ENCODE measurements at places on chromosomes 6 and 20. TPM values are rescaled to one million over a fixed set of nuclear protein-coding genes. Genes with fewer than 3 reads are reported as not detected.

The CSNK2A1 gene
- total RNA-seq = 91.6 TPM

DNA sequence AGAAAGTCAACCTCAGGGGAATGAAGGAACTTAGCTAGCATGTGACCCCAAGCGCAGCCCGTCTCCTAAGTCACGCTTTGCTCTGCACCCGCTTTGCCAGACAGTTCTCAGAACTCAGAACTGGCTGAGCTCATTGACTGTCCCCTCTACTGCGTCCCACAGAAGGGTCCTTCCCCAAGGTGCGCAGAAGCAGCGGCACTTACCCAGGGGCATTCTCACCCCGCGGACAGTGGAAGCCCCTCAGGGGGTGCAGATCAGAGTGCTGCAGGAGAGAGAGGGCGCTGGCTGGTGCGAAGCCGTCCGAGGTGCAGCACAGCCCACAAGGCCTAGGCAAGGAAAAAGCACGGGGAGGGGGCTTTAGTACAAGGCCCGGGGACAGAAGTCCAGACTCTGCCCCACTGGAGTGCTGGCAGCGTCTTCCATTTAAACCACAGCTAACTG is 807 bp downstream of the SNHG17 start:
- DNase-seq = no peak

- no peak for DNase-seq
Observed at GRCh38 chr20:11813106-11813890, 104.4 kb upstream of the BTBD3 start.

DNA sequence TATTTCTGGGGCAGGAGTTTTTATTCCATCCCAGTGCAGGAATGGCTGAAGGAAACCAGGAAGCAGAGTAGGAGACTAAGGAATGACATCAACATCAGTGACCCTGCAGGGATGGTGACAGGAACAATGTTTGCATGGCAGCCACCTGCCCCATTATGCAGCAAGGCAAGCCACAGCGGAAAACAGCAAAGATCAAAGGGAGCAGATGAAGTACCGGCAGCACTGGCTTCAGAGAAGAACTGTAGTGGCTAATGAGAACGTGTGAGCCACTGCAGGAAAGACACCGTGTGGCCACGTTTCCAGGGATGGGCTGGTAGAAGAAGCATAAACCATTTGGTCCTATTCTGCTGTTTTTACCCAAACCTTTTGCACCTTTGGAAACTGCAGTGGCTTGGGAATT is 52.9 kb upstream of the TAB2 start:
- DNase-seq = no peak

DNA sequence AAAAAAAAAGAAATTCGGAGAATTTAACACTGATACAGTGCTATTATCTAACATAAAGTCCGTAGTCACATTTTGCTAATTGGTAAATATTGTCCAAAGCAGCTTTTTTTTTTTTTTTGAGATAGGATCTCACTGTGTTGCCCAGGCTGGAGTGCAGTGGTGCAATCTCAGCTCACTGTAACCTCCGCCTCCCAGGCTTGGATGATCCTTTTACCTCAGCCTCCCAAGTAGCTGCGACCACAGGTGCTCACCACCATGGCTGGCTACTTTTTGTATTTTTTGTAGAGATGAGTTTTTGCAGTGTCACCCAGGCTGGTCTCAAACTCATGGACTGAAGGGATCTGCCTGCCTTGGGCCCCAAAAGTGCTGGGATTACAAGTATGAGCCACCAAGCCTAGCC is 15.9 kb downstream of the MTO1 start:
- DNase-seq = no peak

All from mucosa of gallbladder (tissue), 1 donor.